ENCODE measurements at places on chromosomes 7 and 10.

DNA sequence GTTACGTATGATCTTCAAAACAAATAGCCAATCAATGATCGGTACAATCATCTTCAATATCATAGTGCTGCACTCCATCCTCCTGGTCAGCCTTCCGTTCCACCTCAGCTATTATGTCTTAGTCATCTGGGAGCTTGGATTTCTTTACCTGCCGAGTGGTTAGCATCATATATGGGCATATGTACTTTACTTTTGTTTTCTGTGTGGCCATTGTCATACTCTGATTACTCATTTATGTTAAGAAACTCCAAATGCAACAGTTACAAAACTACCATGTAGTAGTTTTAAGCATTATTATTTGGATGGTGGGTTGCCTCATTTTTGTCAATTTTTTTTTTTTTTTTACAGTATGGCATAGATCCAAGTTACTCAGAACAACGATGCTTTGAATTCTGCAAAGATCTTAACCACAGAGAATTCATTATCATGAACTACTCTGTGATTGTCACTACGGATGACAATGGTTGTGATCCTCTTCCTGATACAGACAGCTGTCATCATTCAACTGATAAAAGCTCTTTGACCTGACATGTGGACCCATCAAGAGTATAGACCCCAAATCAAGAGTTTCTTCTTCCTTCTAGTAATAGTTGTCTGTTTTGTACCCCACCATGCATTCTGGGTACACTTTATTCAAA lies 52.1 kb upstream of the NME8 start:
- DNase-seq = no peak

DNA sequence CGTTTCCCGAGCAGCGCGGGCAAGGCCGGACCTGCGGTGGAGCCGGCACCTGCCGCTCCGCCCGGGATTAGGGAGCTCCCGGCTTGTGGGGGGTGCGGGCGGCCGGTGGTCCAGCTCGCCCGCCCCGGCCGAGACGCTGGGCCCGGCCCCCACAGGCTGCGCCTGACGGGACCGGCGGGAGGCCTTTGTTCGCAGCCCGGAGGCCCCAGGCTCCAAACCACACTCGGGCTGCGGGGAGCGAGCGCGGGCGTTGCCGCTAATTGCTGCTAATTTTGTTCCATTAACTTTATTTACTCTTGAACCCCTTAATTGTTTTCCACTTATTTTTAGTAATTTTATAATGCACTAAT lies 9.6 kb downstream of the UNCX start:
- peak; percentile 74 for DNase-seq

DNA sequence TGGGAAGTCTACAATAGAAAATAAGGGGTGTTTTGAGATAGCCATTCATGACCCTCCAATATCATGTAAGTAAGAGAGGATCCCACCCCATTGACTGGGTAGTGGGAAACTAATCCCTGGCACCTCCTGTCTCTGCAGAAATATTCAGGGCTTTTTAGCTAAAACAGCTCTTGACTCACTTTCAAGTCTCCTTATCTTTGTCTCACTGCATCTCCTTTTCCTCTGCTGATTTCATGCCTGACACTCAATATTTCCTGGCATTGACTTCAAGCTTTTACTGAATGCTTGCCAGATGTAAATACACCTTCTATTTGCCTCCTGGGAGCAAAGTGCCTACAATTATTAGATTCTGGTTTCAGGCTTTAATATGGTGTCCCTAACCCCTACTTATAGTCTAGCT lies 57.1 kb downstream of the CHRM2 start:
- no peak for DNase-seq

GRCh38 chr7:123687161-123687560 lies 31.5 kb downstream of the LMOD2 start:
- DNase-seq = no peak

- DNase-seq = no peak
Observed at GRCh38 chr10:133211959-133212852, 17.8 kb upstream of the UTF1 start.

GRCh38 chr10:36716291-36716690 lies 409.1 kb upstream of the ANKRD30A start:
- no peak for DNase-seq

- DNase-seq = no peak
Observed at GRCh38 chr7:7157887-7158271, 24.5 kb upstream of the C1GALT1 start.

DNA sequence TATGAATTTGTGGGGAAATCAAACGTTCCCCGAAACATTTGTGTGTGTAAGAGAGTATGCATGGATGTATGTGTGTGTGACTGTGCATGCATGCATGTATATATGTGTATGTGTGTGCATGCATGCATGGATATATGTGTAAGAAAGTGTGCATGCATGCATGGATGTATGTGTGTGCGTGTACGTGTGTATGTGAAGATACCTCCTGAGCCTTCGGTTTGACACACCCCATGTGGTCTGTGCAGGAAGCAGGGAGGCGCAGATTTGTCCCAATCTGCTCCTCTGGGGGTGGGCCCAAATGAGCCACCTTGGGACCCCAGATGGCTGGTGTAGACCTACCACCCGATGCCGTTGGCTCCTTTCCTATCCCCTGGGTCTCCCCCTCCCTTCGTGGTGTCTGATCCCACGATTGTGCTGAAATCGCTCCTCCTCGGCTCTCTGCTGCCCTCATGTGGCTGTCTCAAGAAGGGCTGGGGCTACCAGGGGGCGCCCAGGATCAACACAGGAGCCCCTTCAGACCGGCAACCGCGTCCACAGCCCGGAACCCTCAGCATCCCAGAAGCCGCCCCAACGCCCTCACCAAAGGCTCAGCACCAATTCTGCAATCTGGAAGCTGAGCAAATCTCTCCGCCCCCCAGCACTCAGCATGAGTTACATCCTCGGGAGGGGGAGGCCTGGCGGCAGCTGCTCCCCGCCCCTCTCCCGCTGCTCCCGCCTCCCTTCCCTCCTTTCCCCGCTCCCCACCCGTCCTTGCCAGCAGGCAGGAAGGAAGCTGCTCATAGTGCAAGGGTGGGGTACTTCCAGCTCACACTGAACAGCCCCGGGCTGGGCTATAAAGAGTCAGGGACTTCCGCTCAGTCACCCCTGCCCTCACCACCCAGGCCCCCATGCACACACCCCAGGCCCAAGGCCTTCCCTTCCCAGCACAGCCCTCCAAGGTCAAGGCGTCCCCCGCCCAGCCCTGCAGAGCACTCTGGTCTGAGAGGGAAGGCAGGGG lies 2.3 kb upstream of the NOS3 start:
- DNase-seq = peak; percentile 73
